HT1080 (cell line): ENCODE measurements at places on chromosomes 12 and 14. TPM values are rescaled to one million over a fixed set of nuclear protein-coding genes. Genes with fewer than 3 reads are reported as not detected.

GRCh38 chr14:39374851-39375250, 57.4 kb downstream of the FBXO33 start:
- DNase-seq: peak; percentile 60

DNA sequence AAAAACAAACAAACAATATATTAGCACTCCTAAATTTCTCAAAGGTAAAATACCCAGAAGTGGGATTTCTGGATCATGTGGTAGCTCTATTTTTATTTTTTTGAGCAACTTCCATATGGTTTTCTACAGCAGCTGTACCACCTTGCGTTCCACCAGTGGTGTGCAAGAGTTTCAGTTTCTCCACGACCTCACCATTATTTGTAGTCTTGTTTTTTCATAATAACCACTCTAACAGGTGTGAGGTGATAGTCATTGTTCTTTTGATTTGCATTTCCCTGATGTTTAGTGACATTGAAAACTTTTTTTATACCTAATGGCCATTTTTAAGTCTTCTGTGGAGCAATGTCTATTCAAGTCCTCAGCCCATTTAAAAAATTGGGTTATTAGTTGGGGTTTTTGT, 127.3 kb upstream of the SLC38A2 start:
- DNase-seq: no peak

GRCh38 chr12:29032446-29032845, 116.6 kb upstream of the FAR2 start:
- no peak for DNase-seq

DNA sequence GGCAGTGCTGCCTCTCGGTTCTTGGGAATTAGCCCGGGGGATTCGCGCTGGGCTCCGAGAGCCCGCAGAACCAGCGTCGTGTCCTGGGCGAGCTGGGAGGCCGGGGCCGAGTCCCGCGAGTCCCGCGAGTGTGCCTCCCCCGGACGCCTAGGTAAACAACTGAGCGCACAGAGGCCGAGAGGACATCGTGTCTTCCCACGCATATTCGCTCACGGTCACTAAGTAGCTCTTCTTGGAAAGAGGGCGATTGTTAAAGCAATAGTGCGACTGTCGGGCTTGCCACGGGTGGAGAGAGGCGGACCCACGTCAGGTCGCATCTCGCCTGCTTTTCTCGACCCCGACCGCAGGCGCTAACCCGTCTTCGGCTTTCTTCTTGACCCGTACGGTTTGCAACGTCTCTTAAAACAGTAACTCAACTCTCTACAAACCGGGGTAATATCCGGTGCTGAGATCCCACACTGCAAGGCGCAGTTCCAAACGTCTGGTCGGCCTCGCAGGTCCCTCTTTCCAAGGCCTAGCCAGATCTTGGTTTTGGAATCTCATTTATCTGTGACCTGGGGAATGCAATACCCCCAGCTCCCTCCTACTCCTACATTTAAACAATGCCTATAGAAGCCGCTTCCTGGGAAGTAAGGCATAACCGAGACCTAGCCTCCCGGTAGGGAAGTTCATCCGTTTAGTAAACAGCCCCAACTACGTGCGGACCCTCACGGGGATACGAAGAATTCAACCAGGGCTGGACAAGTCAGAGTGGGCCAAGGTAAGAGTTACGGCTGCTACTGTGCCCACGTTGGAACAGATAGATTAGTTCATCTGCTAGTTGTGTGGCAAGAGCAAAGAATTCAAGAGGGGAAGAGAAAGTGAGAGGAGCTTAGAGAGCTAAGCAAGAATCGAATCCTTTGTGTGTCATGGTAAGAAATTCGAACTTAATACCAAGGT, 736 bp upstream of the PHLDA1 start:
- DNase-seq: peak; percentile 58

GRCh38 chr12:42262271-42262670, 24.2 kb upstream of the YAF2 start:
- no peak for DNase-seq

DNA sequence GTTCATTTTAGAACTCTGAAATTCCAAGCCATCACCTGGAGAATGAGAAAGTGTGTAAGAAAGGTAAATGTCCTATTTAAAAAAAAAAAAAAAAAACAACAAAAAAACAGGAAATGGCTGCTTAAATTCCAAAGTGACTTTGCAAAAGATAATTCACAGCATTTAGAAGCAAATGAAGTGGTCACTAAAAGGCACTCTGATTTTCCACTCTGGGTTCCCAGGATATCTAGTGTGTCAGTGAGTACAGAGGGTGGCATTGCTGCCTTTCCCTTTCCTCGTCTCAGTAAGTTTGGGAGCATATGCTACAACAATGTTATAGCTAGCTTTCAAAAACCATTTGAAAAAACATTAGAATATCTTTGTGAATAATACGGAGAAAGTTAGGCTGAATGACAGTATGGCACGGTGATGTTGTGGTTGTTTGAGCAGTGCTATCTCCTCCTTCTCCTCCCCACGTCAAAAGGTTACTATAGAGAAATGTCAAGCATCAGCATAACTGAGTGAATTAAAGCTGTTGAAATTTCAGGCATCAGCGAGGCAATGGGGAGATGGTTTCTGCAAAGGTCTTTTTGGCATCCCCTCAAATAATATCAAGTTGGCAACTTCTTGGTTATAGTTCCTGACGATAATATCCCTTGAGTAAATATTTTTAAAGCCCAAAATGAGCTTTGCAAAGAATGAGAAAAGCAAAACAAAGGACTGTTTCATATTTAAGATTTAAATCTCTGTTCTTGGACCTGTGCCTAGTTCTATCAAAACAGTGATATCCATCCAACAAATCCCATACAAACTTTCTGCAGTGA, 164.5 kb upstream of the E2F7 start:
- DNase-seq: no peak

GRCh38 chr12:4164559-4165558, 108.7 kb upstream of the CCND2 start:
- DNase-seq: peak; percentile 30

GRCh38 chr12:91413581-91414546, 231.2 kb upstream of the DCN start:
- peak; percentile 66 for DNase-seq

- no peak for DNase-seq
Measured at GRCh38 chr14:92560106-92560865, 46.7 kb downstream of the RIN3 start.

- DNase-seq: no peak
Measured at GRCh38 chr14:101070540-101071492, 167.3 kb upstream of the RTL1 start.

GRCh38 chr12:54529581-54529980, 19.8 kb upstream of the PDE1B start:
- no peak for DNase-seq

DNA sequence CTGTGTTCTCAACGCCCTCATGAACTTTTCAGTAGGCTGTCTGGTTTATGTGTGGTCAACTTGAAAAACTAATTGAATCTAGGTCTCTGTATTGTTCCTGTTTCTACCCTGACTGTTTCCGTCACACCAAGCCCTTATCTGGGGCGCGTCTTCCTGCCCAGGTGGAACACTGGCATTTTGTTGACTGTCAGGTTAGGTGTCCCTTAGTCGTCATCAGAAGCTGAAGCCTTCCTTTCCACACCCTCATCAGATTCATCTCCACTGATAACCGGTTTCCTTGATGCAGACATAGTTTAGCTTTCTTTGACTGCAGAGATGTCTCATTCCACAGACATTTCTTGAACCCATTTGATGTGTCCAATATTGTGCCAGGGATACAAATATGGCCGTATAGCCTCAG, 96.5 kb downstream of the DUSP16 start:
- no peak for DNase-seq

GRCh38 chr12:70059373-70059772, 183.9 kb upstream of the CNOT2 start:
- DNase-seq: no peak

DNA sequence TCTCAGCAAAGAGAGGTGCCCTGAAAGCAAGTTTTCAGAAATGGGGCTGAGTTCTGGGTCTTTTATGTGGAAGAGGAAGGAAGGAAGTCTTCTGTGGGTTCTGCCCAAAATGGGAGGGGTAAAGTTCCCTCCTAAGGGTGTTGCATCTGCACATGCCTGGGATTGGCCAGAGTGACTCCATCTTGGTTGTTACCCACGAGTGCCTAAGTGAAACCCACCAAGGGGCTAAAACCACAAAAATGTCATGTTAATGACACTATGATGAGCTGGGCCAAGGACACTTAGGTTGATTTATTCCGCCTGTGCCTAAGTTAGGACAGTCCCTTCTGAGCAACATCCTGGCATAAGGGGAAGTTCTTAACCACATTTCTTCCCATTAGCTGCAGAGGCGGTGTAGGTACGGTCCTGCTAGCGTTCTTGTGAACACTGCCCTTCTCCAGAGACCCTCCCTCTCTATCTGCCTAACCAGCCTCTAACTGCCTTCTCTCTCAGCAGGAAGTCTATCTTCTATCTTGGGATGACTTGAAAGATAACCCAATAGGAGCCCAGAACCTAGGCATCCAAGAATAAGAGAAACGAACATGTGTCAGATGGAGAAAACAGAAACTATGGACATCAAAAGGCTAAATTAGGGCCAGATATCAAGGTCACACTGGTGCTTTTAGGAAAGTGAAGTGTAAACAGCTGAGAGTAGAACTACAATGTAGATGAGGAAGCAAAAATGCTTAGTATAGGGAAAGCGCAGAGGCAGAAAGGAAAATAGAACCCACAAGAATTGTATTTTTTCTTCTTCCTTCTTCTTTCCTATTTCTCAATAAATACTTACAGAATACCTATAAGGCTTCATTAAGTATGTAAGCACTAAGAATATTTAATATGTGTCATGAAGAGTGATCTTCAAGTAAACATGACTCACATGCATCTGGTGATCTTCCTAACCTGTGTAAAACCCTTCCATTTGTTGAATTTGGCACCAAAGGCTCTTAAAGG, 104.2 kb upstream of the AMN1 start:
- no peak for DNase-seq

DNA sequence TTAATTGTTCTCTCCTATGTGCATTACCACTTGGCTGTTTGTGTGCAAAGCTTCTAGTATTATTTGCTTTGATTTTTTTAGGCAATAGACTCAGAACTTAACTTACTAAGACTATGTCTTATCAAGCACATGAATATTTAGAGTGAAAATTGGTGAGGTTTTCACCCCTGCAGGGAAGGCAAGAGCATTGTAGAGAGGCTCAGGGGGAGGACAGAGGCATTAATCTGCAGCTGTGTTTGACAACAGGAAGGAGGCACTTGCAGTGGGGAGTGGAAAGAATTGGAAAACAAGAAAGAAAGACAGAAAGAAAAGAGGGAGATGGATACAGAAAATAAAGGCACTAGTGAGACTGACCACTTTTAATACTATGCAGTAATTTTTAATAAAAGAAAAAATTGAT, 431.6 kb downstream of the PDZRN4 start:
- no peak for DNase-seq

- no peak for DNase-seq
Measured at GRCh38 chr14:50320283-50320682, 8.2 kb downstream of the DMAC2L start.

DNA sequence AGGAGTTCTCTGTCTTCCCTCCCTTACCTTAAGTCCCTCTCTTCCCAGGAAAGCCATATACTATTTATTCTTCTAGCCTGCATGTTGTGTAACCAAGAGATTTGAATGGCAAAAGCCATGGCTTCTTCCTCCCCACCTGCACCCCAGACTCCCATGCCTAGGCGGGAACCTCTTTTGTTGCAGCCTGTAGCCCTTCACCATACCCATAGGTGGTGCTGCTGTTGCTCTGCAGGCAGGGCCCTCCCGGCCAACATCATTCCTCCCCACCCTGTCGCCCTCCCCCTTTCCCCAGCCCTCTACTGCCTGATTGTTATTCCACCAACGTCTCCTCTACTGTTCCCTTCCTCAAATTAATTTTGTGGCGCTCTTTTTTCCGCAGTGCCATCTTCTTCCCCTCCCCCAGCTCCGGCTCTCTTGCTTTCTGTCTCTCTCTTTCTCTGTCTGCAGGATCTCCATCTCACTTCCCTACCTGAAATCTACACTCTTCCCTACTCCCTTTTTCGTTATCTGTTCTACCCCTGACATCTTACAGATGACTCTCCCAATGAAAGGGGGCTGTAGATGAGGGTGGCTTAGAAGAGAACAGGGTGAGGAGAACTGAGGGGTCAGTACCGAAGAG, 13.8 kb downstream of the NGDN start:
- peak; percentile 39 for DNase-seq

DNA sequence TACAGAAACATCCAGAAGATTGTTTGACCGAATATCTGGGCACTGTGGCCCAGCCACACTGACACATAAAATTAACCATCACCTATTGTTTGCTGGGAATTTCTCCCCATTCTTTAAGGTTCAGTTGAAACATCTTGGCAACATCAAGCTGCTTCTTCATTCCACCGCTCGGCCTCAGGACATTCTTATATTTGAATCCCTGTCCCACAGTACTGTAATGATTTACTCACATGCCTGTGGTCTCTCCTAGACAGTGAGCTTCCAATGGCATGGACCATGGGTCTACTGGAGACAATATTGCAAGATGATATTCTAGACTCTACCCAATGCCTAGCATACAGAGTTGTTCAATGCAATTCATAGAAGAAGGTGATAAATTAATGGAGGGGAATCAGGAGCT, 56.1 kb downstream of the EMP1 start:
- DNase-seq: no peak

GRCh38 chr12:25842254-25842653, 116.2 kb upstream of the RASSF8 start:
- no peak for DNase-seq

GRCh38 chr14:54976316-54976715, 50.6 kb downstream of the WDHD1 start:
- DNase-seq: peak; percentile 91

DNA sequence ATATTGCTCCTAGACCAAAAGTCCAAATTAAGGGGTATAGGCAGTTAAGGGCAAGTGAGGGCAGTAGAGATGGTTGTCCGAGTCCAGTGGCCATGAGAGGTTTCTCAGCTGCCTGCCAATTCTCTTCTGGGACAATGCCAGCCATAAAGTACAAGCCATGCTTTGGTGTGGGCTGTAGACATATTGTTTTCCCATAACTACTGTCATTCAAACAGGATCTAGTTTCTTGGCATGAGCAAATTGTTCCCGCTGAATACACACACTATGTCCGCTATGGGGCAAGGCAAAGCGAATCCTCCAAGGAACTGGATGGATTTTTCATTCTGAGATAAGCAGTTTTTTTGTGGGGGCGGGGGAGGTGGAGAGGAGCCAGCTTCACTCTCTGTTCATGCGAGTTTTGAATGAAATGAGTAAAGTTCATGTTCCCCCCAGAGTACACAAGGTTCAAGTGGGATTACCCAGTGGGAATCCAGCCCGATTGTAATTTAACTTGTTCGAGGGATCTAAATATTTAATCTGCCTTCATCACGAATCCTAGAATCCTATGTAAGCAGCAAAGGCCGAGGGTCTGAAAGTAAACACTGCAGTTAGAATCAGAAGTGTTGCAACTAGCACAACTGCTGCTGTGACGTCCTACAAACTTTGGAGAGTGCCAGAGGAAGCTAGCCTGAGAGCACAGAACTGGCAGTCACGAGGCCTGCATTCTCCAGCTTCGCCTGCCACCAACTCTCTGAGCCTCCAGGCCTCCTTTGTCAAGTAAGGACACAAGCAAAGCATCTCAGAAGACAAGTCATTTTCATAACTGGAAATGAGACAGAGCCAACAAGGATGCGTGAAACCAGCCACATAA, 137.0 kb downstream of the CRADD start:
- no peak for DNase-seq

GRCh38 chr12:105548626-105549025, 218.1 kb downstream of the C12orf75 start:
- DNase-seq: no peak

OR6C76 gene
- total RNA-seq: not detected in 2 replicates

CACNA1C gene
- total RNA-seq: not detected in 2 replicates

MDP1 gene
- 10.6 and 12.3 TPM in 2 replicates for total RNA-seq

AMIGO2 gene
- 134 and 138 TPM in 2 replicates for total RNA-seq

RDH5 gene
- 2.7 and 3.2 TPM in 2 replicates for total RNA-seq
